Left colon (tissue), 2 donors: ENCODE measurements at places on chromosomes 1 and 21. TPM values are rescaled to one million over a fixed set of nuclear protein-coding genes. Genes with fewer than 3 reads are reported as not detected.

Gene SUSD4
- 0.28 TPM for total RNA-seq

Gene TP73
- total RNA-seq, result 0.70 TPM

Gene KRTAP7-1
- total RNA-seq, result not detected

Gene GFI1
- 8.2 TPM for total RNA-seq

Gene SLAMF7
- 2.2 TPM for total RNA-seq

Gene HIPK1
- total RNA-seq, result 68.2 TPM

Gene FCER1A
- total RNA-seq, result not detected

Gene OBSCN
- total RNA-seq, result 5.3 TPM

Gene PRMT2
- total RNA-seq, result 77.3 TPM

Gene CCDC190
- not detected for total RNA-seq

Gene TESK2
- 17.5 TPM for total RNA-seq

Gene DNM3
- 2.3 TPM for total RNA-seq

Gene LRRC71
- not detected for total RNA-seq

Gene SMIM1
- total RNA-seq, result 1.8 TPM

Gene VHLL
- total RNA-seq, result not detected

Gene PGLYRP3
- not detected for total RNA-seq
